ENCODE measurements at places on chromosomes 2 and 18.

GRCh38 chr2:13193900-13194299, 477.2 kb downstream of the TRIB2 start:
- no peak for DNase-seq

DNA sequence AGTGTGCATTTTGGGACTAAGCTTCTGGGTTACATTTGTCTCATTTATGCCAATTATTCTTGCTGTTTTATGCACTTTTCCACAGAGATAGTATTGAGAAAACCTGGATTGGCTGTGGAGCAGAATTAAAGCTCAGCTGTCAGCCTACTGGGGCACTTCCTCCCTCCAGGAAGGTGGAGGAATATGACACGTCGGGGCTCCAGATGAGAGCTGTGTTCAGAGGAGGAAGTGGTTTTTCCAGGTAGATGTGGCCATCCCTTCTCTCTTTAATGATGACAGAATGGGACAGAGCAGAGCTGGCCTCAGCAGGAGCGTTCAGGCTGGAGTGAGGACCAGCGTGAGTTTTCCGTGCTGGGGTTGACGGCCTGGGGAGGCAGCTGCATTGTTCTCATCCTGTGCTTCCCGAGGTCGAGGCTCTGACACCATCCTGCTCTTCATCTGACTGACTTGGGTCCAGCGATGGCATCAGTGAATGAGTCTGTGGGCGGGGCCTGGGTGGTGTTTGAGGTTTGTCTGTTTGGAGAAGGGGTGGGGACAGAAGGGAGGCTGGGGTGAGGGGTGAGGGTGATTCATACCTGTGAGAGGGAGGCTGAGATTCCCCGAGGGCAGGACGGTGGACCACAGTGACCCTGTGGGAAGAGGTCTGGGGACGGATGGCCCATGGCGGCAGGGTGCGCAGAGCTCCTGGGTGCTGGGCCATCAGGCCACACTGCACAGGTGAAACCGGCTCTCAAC, 207.0 kb downstream of the LDLRAD4 start:
- no peak for DNase-seq

GRCh38 chr18:76448256-76449110, 46.6 kb downstream of the ZNF516 start:
- no peak for DNase-seq

GRCh38 chr2:27202854-27203253, 9.0 kb upstream of the ATRAID start:
- no peak for DNase-seq

- no peak for DNase-seq
Observed at GRCh38 chr2:17578466-17578928, 38.0 kb downstream of the VSNL1 start.

DNA sequence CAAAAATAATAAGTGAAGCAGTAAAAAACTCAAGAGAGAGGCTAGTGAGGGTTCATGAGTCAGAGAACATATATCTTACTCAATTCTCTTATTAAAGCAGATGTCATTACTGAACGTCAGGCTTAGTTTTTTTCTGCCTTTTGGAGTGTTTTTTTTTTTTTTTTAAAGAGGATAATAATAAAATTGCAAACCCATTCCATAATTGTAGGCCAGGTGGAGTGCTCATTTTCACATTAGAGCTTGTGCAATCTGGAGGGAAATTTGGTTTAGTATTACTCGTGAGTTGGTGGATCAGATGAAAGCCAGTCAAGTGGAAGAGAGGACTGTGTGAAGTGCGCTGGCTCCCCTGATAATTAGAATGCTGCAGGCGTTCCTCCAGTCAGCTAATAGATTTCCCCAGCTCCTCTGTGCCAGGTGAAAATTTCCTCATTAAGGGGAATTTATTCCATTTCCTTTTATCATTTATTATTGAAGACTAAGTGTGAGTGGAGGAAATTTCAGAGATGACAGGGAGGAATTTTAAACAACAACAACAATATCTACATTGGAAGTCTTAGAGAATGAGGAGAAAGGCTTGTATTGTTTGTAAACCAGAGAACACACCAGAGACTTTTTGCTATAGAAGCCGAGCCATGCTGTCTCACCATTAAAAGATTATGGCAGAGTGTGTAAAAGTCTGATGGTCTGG, 74.6 kb downstream of the CPS1 start:
- no peak for DNase-seq

DNA sequence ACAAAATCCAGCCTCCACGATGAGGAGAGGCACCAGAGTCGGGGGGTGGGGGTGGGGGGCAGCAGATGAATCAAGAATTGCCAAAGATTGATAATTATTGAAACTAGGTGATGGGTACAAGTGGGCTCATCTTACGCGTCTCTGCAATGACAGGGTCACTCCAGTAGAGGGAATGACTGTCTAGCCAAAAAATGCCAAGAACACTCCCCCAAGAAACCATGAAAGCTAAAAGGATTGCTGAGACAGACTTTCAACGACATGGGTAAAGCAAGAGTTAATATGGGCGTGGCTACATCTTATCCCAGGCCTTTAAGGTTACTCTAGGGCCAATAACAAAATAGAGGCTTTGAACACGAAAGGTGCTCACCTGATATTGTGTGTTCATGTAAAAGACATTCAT, 86.5 kb downstream of the STK39 start:
- no peak for DNase-seq

- no peak for DNase-seq
Observed at GRCh38 chr2:211035548-211036185, 479.3 kb downstream of the CPS1 start.

DNA sequence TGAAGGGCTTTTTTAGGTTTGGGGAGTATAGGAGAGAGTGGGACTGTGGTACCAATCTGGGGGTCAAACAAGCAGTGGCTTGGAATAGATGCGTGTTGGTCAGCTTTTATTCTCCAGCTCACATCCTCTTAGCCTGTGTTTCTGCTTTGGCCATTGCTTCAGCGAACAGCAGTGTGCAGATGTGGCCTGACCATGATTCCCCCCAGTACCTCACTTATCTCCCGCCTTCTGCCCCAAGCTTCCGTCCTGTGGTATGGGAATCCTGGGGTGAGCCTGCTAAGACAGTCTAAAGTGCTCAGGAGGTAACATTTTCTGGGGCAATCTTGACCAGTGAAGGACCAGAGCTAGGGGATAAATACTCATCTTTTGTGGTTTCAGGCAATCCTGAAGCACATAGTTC, 84.9 kb upstream of the TNP1 start:
- DNase-seq = no peak

DNA sequence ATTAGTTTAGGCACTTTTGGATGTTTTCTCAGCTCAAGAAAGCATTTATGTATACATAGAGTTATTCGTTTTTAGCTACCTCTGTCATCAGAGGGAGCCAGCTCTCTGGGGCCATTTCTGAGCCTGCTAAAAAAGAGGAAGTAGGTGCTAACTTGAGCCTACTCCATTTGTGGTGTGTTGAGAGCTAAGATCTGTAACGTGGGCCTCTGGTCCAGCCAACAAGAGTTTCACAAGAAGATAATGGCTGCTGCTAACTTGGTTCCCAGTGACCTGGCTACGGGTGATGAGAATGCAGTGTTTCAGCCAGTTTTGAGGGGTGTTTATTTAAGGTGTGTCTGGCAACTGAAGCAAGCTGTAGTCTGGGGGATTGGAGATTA, 182.5 kb downstream of the PRKCE start:
- DNase-seq = no peak

- DNase-seq = no peak
Observed at GRCh38 chr2:81706856-81707255, 1402.3 kb upstream of the LRRTM1 start.

- DNase-seq = no peak
Observed at GRCh38 chr2:232779465-232779864, 3.1 kb upstream of the KCNJ13 start.

- no peak for DNase-seq
Observed at GRCh38 chr2:65937379-65938160, 497.4 kb upstream of the MEIS1 start.

GRCh38 chr2:110770404-110770958, 38.1 kb downstream of the ACOXL start:
- no peak for DNase-seq

GRCh38 chr18:78724214-78724914, 255.3 kb upstream of the SALL3 start:
- DNase-seq = no peak

DNA sequence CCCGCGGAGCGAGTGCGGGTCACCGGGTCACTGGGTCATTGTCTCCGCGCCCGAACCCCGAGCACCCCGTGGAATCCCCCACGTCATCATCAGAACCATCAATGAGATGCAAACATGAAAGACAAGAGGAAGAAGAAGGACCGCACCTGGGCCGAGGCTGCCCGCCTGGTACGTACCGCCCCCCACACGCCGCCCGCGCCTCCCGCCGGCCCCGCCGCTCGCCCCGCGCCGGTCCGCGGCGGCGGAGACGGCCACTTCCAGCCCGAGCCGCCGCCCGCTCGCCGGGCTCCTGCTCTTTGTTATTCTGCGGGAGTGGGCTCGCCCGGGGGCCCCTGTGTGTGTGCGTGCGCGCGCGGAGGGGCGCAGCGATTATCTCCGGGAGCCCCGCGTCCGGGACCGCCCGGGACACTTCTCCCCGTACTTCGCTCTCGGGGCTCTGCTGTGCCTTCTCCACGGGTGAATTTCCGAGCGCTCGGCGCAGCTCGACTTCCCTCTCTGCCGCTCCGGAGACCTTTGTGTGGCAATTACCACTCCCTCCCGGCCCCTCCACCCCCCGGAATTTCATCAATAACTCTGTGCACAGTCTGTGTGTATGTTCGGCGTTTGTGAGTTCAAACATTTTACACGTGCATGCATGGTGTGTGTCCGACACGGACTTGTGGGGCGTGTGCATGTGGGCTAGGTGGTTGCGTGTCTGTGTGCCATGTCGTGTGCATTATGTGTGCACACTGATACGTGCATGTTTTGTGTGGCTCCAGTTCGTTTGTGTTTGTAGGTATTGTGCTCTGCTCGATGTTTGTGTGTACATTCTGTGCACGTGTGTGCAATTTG, 714 bp downstream of the ASXL3 start:
- DNase-seq = no peak

GRCh38 chr2:23359631-23360567, 25.1 kb upstream of the KLHL29 start:
- no peak for DNase-seq

GRCh38 chr2:239346676-239347075, 54.1 kb downstream of the HDAC4 start:
- DNase-seq = no peak

DNA sequence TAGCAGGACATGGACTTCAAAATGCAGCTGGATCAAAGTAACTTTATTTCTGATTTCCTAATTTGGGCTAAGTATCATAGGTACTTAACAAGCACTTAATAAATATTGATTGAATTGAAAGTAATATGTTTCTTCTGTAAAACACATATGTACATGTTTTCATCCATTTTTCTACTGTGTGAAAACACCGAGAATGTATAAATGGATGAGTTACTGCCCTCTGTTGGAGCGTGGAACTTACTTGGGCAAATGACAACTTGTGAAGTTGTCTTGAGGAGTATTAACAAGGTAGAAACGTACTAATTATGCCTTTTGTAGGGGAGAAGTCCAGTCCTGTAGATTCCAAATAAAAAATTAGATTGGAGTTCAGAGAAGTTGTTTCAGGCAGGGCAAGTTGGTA, 87.2 kb downstream of the PHLPP1 start:
- no peak for DNase-seq

Measured in fibroblast of skin of left biceps (primary cell).